Hematopoietic multipotent progenitor cell treated with erythropoietin and hydrocortisone succinate and interleukin-3 and kit ligand, for 15 days (in vitro differentiated cells): ENCODE measurements at places on chromosomes 6 and 20.

DNA sequence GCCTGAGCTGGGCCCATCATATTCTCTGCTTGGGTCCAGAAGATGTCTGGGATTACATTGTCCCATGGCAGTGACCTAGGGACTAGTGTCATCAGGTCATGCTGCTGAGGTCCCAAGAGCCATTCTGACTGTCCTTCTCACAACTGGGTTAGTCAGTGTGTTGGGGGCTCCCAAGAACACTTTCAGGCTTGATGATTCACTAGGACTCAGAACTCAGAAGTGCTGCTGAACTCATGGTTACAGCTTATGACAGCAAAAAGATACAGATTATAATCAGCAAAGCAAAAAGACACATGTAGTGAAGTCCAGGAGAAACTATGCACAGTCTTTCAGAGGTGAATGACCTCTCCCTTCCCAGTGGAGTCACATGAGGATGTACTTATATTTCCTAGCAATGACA, 107.8 kb downstream of the SYNE1 start:
- no peak for DNase-seq

- DNase-seq, result no peak
Observed at GRCh38 chr20:50578061-50578777, 68.0 kb downstream of the PTPN1 start.

DNA sequence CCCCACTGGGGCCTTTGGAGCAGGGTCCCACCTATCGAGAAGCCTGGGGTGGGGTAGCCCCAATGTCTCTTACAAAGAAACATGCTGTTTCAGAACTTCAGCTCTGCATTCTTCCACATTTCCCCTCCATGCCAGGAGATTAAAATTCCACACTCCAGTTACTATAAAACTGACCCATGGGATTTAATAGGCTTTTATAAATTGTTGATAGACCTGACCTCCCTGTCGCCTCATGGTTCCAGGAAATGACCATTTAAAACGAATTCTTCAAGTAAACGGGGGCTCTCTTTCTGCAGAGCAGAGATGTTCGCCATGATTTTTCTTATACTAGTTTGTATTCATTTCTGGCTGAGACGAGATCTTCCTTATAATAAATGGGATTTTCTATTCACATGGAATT, 19.3 kb downstream of the RIN2 start:
- no peak for DNase-seq

DNA sequence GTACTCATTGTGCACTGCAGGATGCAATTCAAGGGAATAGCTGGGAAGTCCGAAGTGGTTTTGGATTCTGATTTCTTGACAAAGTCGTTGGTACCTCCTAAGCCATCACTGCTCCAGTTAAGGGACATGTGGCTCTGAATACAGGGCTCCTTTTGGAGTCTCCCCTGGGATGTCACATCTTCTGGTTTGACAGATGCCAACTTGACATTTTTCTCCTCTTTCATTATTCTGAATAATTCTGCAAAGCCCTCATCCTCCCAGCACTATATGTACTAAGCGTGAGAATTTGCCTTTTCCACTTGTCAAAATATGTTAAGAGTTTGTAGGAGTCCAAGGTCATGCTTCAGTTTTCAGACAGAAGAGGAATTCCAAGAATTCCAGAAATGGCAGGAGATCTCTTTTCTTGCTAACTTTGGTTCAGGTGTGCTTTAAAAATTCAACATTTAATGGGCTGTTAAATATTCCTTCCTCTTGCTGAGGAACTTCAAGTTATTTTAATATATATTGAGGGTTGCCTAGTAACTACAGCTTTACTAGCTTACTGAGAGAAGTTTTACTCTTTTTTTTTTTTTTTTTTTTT, 38.7 kb downstream of the DOK5 start:
- no peak for DNase-seq

- DNase-seq, result no peak
Observed at GRCh38 chr6:123089226-123089625, 93.2 kb downstream of the CLVS2 start.
